ENCODE measurements at places on chromosomes 11 and 22.

- no peak for DNase-seq
Measured at GRCh38 chr11:12727563-12728211, 53.5 kb downstream of the TEAD1 start.

DNA sequence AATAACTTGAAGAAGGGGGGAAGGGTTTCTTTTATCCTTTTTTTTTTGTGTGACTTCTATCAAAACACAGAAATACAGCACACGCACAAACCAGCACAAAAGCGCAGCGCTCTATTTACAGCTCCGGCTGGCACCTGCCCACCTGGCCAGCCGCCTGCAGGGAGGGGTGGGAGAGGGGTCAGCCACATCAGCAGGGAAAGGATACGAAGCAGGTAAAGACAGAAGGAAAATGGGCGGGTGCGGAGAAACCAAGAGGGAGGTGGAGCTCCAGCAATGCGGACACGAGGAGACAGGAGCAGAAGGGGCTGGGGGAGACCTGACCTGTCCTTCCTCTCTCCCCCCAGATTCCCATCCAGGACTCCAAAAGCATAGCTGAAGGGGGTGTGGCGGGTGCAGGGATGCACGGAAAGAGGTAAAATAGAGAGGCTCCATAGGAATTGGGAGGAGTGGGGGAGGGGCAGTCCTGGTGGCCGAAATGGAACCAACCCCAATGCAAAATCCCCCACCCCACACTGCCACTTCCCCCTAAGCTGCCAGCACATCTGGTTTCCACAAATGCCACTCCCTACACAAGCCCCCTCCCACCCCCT is 14.1 kb downstream of the CXCR5 start:
- no peak for DNase-seq

GRCh38 chr22:31748490-31748889 is 1.4 kb downstream of the PRR14L start:
- no peak for DNase-seq

DNA sequence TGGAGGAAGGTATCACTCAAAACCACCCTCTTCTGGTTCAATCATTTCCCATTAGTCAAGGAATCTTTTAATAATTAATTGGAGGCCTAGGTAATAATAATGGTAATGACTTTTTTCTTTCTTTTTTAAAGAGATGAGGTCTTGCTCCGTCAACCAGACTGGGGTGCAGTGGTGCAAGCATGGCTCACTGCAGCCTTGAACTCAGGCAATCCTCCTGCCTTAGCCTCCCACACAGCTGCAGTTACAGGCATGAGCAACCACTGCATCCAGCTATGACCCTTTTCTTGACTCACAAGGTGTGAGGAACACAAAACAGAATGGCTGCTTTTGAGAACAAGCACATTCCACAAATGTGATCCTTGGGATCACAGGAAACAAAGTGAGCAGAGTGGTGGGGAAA is 3.6 kb downstream of the POLDIP3 start:
- DNase-seq = no peak

GRCh38 chr22:40014667-40015248 is 20.0 kb downstream of the FAM83F start:
- no peak for DNase-seq

GRCh38 chr11:65559951-65560537 is 1.9 kb upstream of the LTBP3 start:
- no peak for DNase-seq

DNA sequence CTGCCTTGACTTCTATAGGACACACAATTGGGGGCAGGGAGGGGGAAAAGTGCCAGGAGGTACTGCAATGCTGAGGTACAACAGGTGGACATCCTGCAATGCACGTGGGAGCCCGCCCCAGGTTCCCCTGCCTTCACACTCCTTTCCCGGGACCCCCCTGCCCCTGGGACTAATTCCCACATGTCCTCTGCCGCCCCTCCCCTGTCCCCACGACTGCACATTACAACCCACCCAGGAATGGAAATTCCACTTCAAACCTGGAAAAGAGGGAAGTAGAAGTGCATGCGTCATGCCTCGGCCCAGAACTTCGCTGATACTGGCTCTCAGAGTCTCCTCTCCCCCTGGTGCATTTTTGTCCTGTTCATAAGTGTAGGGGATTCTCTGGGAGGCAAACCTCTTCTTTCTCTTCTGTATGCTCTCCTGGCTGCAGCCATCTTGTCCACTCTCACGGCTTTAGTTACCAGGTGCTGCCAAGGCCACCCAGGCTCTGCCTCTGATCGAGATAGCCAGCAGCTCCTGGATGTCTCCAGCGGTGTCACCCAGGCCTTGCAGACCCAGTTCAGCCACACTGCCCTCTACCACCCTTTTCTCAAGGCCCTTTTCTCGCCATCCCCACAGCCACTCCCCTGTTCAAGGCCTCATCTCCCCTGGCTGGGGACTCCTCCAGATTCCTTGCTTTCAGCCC is 43.7 kb downstream of the GDPD5 start:
- DNase-seq = no peak

DNA sequence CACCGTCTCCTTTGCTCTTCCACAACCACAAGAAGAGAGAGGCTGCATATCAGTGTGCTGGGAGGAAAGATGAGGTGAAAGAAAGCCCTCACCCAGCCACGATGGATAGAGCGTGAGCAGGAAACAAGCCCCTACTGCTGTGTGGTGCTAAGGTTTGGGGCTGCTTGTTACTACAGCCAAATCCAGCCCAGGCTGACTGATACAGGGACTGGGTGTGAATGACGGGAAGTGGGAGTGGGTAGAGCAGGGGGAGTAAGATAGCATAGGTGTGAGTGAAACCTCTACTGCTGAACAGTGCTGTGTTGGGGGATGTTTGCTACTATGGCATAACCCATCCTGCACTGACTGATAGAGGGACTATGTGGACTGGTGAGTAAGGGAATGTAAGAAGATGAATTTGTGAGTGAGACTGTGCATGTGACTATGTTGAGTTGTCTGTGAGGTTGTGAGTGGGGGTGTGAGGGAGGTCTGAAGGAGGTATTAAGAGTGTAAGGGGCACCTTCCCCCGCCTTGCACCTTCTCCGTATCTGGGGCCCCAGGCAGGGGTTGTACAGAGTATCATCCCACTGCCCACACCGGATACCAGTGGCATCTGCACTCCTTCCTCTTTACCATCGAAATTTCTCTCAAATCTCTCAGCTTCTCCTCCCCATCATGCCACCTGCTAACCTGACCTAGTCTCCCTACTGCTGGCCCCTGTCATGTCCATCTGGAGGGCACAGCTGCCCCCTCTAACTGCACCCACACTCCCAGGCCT is 91.5 kb downstream of the MN1 start:
- no peak for DNase-seq

- DNase-seq = no peak
Measured at GRCh38 chr11:130872102-130872501, 44.2 kb downstream of the SNX19 start.

DNA sequence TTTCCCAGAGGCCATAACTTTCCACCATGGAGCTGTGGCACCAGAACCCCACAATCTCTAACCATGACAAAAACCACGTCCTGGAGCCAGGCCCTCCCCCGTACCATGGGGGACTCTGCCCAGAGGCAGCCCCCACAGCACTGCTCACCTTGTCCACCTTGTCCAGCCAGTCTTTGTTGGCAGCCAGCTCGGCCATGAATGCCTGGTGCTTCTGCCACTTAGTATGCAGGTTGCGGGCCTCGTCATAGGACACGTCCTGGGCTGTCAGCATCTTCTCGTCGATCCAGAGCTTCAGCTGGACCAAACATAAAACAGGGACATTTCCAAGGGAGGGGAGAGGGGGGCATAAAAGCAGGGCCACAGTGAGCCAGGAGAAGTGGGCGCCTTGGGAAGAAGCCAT is 20.8 kb upstream of the RBM4B start:
- no peak for DNase-seq

DNA sequence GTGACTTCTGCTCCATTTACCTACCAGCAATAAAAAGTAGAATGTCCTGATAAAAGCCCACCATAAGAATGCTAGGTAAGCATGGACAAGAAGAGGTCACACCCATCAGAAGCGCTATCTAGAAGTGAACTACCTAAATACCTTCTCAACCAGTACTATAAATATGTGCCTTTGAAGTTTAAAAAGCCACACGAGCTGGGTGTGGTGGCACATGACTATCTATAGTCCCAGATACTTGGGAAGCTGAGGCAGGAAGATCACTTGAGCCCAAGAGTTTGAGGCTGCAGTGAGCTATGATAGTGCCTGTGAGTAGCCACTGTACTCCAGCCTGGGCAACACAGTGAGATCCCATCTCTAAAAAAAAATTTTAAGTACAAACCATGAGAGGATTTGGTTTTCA is 66.7 kb downstream of the PACSIN2 start:
- no peak for DNase-seq
